ENCODE measurements at places on chromosomes 7 and 10.

DNA sequence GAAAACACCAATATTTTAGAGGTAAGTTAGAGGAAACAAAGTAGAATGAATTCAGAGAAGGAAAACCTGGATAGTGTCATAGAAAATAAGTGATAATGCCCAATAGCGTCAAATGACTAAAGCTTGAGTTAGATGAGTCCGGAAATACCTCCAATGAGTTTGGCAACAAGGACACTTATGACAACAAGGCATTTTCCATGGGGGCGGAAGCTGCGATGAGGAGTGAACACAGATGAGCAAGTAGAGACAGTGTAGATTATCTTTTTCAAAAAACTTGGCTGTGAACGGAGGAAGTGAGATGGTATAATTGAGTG lies 383 bp upstream of the R3HCC1L start:
- no peak for DNase-seq

- DNase-seq: no peak
Observed at GRCh38 chr7:47764746-47765145, 182.8 kb upstream of the TNS3 start.

GRCh38 chr7:28724563-28724962 lies 233.6 kb downstream of the TRIL start:
- DNase-seq: no peak

GRCh38 chr10:58531084-58531695 lies 18.5 kb downstream of the BICC1 start:
- DNase-seq: peak; percentile 12

- DNase-seq: no peak
Observed at GRCh38 chr7:139709485-139709884, 68.3 kb downstream of the HIPK2 start.

DNA sequence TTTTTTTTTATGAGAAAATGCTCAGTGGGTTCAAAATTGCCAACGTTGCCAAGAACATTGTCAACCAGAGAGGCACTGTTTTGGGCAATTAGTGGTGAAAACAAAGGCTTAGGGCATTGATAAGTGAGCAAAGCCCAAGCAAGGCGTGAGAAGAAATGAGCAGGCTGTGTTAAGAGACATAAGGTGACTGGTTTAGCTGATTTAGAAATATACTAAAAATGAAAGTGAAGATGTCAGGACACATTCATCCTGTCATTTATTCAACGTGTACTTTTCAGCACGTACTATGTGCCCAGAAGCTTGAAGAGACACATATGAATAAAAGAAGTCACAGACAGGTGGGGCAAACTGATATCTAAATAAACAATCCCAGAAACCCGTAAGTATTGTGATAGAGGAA lies 31.8 kb downstream of the AOAH start:
- DNase-seq: no peak

DNA sequence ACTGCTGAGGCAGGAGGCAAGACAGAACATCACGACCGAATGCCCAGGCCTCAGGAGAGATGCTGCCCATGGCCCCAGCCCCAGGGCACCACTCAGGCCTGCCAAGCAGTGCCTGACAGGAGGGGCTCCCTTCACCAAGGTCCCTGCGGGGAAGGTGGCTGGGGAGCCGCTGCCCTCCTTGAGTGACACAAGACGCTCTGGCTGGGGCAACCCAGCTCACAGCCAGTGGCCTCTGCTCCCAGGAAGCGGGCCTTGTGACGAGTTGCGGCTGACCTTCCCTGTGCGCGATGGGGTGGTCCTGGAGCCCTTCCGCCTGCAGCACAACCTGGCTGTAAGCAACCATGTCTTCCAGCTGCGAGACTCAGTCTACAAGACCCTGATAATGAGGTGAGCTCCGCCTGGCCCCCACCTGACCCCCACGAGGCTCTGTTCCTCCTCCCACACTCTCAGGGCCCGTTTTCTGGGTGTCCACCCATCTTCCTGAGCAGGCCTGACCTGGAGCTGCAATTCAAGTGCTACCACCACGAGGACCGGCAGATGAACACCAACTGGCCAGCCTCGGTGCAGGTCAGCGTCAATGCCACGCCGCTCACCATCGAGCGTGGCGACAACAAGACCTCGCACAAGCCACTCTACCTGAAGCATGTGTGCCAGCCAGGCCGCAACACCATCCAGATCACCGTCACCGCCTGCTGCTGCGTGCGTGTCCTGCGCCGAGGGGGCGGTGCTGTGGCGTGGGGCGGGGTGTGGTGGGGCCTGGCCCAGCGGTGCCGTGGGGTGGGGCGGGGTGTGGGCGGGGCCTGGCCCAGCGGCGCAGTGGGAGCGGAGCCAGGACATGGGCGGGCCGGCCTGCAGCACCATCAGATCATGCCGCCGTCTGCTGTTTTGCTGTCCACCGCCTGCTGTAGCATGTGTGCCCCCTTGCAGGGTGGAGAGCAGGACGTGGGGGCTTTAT lies 12.8 kb downstream of the ZMIZ2 start:
- peak; percentile 77 for DNase-seq

DNA sequence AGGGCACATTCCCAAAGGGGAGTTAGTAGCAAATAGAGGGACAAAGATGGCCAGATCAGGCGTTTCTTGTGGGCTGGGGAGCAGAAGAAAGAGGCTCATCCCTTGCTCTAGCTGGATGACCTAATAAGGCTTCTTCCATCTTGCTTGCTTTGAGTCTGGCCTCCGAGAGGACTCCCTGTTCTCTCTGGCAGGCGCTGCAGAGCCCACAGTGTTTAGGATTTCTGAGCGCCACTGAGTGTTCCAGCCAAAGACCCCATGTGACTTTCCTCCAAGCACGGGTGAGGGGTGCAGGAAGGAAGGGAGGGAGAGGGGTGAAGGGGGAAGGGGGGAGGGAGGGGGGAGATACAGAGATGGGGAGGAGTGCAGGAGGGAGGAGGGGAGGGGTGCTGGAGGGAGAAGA lies 203.8 kb upstream of the SVIL start:
- no peak for DNase-seq

DNA sequence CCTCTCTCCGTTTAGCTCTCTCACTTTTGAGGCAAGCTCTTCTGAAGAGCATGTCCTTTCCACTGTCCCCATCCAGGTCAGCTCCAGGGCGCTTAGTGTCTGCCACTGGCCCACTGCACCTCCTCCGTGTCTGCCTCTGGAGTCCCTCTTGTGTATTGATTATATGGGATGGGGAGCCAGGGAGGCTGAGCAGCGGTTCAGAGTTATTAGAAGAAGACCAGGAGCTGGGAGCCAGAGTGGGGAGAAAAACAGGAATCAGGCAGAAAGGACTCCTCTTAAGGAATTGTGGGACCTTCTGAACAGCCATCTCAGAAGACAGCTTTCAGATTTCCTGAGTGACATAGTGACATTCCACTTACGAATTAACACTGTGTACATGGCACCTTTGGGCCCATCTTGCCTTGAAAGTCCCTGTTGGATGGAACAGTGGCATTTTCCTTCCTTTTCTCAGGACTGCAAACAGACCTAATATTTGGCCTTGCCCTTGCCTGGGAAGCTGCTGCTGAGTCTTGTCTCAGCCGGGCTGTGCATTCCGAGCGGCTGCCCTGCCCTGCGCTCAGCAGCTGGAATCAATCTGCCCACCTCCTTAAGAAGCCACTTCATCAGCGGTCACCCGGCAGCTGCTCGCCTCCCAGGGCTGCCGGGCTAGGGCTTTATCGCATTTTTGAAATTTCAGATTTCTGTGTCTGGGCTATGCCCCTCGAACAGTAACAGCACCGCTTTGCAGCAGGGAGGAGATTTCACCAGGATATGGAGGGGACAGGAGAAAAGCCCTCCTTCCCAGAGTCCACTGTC lies 81.1 kb upstream of the PRKG1 start:
- no peak for DNase-seq

DNA sequence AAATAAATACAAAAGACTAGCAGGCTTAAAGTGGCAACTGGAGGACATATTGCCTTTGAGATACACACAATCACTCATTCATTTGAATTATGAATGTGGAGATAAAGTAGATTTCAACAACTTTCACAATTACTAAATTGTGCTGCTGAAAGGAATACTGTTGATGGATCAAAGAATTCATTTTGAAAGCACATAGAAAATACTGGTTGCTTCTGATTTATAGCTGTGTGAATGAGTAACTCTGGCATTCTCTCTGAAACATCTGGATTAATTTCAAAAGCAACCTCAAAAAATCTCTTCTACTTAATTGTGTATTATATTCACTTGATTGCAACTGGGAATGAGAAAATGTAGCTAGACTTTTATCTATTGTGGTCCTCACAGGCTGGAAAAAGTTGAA lies 397.6 kb downstream of the THSD7A start:
- no peak for DNase-seq

- no peak for DNase-seq
Observed at GRCh38 chr7:155103839-155104238, 33.7 kb downstream of the HTR5A start.

DNA sequence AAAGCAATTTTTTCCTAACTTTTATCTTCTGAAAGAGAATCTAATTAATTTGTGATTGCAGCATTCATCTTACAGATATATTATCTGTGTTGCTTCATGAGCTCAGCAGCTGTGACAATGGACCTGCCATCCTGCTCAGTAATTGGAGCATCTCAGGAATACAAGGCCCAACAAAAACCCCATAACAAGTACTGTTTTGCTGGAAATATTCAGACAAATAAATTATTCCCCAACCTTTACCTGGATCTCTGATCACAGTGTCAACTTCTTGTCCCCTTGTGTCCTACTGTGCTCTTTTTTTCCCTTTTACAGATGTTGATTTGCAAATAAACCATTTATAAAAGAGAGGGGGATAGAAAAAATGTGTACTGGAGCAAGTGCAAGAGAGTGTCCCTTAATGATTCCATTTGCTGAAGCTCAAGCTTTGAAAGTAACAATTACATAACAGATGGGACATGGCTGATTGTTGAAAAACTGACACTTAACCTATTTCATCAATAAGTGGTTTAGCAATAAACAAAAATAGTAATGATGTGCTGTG lies 1063.4 kb upstream of the GHITM start:
- DNase-seq: no peak

- no peak for DNase-seq
Observed at GRCh38 chr7:92761391-92762097, 74.8 kb downstream of the CDK6 start.

GRCh38 chr10:30832749-30833627 lies 198.7 kb downstream of the ZNF438 start:
- DNase-seq: no peak

GRCh38 chr7:101984133-101984879 lies 166.9 kb downstream of the CUX1 start:
- no peak for DNase-seq

DNA sequence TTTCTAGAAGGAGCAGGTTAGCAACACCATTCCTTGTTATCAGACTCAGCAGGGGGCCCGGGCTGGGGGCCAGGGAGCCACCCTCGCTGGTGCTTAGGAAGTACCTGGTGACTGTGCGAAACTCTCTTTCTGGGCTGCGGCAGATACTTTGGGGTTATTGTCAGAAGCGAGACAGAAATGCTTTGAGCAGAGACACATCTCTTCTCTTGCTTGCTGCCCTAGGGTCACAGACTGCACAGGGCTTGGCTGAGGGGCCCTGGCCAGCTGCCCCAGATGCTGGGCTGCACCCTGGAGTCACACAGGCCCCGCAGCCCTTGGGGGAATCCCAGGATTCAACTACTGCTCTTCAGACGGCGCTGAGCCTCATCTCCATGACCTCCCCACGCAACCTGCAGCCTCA lies 91.9 kb downstream of the WDFY4 start:
- DNase-seq: no peak
